Activated gamma-delta T cell treated with Interleukin-2 at 50 U/mL for 16 hours (primary cell): ENCODE measurements at places on chromosomes 7 and 10.

- DNase-seq, result no peak
These were observed 249.4 kb downstream of the TCF7L2 start for GRCh38 chr10:113199459-113199858.

DNA sequence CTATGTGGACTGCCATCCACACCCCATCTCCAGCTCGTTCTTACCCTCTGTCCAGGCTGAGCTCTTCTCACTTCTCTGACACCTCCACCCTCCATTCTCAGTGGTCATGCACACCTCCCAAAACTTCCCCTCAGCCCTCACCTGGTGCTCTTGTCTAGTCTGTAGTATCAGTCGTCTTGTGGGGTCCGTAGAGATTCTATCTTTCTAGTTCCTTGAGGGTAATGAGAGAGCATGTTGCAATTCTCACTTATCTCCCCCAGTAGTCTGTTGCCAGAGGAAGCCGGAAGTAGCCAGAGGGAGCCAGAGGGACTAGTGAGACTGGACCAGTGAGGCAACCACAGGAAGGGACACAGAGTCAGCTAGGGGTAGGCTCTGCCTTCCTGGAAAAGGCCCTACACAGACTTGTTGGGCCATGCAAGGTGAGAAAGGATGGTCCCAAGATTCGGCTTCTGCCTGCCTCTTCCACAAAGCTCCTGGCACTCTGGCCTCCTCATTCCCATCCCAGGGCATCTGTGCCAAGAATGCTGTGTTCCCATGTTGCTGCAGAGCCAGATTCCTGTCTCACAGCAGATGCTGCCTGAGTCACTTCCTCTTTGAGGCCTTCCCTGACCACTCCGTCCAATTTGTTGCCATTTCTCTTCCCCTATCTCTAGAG, 50.6 kb upstream of the DUSP5 start:
- no peak for DNase-seq

DNA sequence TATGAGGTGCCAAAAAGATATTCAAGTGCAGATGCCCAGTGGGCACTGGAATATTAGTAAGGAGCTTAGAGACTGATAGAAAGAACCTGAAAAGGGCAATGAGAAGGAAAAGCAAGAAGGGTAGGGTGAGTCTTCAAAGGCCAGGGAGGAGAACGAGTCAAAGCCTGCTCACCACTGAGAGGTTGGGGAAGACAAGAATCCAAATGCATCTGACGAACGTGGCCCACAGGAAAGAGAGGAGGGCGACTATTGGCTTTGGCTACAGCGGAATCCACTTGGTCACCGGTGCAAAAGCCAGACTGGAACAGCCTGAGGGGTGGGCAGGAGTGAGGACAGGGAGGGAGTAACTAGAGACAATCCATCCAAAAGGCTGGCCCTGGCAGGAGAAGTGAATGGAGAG, 216.7 kb upstream of the KLF14 start:
- DNase-seq, result no peak

DNA sequence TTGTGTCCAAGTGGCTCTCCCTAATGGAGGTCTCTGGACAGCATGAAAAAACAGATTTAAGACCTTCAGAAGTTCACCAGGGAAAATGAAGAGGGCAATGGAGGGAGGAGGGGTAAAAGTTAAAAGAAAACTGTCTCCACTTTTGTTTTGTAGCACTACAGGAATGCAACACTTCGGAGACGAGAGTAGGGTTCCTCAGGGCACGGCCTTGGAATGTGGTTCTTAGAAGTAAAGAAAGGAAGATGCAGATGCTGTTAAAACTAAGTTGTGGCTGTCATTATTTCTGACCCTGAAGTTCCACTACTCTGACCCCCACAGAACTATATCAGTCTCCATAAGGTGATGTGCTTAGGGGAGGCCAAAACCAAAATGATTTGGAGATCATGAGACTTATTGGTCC, 335.1 kb downstream of the XPNPEP1 start:
- no peak for DNase-seq

DNA sequence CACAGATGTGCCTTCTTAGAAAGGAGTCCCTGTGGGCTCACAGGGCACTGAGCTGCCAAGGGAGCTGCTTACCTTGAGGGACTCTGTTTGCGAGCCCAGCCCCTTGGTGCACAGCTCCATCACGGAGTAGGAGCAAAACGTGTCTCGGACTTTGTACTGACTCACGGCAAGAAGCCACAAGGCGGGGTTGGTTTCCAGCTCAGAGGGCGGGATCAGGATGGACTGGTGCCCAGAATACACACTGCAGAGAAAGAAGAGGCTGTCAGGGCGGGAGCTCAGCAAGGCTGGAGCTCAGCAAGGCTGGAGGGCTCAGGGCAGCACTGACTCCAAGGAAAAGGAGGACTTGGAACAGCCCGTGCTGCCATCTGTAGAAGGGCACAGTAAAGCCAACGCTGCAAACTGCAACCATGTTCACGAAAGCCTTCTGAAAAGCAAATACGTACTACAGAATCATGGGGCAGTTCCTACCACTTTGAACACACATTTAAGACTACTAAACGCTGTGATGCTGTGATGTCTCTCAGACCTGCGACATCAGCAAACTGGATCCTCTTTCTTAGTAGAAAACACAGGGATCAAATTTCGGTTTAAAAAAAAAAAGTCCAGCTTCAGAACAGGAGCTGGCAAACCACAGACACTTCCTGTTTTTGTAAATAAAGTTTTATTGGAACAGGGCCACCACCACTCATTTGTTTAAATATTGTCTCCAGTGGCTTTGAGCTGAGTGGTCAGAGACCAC, 194.3 kb downstream of the ZMYND11 start:
- no peak for DNase-seq

GRCh38 chr7:76346778-76347177, 12.0 kb downstream of the YWHAG start:
- no peak for DNase-seq

DNA sequence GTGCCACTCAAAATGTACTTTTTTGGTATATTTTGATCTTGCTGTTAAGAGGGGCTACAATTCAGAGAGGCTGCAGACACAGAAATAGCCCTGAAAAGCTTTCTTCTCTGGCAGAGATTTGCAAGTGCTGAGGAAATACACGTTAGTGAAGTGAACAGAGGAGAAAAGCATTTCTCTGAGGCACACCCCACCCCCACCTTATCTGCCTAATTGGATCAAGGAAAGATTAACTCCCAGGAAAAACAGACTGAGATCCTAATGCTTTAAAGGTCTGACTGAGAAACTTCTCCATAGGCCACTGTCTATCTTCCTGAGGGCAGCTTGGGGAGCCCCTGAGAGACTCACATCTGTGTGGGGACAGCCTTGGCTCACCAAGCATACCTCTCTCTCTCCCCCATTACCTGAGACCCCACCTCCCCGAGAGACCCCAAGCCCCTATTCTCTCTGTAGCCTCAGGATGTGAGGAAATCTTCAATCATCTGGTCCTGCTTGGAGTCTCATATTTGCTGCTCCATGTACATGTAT, 14.8 kb upstream of the AKR1C3 start:
- DNase-seq, result no peak

GRCh38 chr10:30500534-30500933, 66.5 kb downstream of the MAP3K8 start:
- no peak for DNase-seq

- DNase-seq, result no peak
These were observed 41.7 kb downstream of the VCL start for GRCh38 chr10:74039561-74040145.

GRCh38 chr7:157475095-157475494, 138.3 kb downstream of the DNAJB6 start:
- DNase-seq, result no peak

DNA sequence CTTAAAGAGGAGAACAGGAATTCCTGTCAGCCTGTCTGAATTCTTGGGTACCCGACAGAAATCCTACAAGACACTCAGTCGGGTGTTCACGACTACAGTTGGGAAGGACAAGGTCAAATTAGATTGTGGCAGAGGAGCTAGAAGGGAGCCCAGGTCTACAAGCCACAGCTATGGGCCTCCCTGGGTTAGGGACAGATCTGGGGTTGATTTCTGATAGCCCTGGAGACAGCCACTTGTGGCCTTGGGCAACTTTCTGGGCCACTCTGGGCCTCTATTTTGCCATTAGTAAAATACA, 39.7 kb upstream of the ANTXRL start:
- no peak for DNase-seq

GRCh38 chr10:97078261-97078937, 107.4 kb downstream of the SLIT1 start:
- no peak for DNase-seq

- DNase-seq, result no peak
These were observed 280.5 kb downstream of the ELFN1 start for GRCh38 chr7:1950452-1951158.

- DNase-seq, result no peak
These were observed 2.5 kb upstream of the ETV1 start for GRCh38 chr7:13991791-13992595.

DNA sequence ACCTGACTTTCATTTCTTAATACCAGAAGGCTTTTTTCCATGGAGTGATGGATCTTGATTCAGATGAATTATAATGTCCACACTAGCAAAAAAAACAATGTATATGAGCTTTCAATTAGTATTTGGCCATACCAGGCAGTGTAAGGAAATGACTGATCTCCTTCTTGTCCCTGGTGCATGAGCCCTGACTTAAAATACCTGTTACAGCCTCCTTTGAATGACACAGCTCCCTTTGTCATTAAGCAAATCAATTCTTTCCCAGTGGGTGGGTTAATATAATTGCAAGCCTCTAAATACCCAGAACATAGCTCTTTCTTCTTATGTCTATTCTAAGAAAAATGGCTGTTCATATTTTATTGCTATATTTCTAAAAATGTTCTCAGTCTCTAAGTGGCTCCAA, 164.7 kb downstream of the C1GALT1 start:
- DNase-seq, result no peak

GRCh38 chr10:79985481-79986072, 36.7 kb upstream of the SFTPD start:
- no peak for DNase-seq

- DNase-seq, result no peak
These were observed 32.6 kb upstream of the GJD4 start for GRCh38 chr10:35572583-35572982.

- DNase-seq, result peak; percentile 29
These were observed 30.7 kb downstream of the ERCC6 start for GRCh38 chr10:49508249-49508648.

GRCh38 chr10:42921951-42922350, 139.4 kb downstream of the BMS1 start:
- DNase-seq, result no peak

- no peak for DNase-seq
These were observed 24.0 kb upstream of the GTF2I start for GRCh38 chr7:74633451-74633921.

GRCh38 chr7:13034693-13035092, 347.3 kb downstream of the ARL4A start:
- no peak for DNase-seq

DNA sequence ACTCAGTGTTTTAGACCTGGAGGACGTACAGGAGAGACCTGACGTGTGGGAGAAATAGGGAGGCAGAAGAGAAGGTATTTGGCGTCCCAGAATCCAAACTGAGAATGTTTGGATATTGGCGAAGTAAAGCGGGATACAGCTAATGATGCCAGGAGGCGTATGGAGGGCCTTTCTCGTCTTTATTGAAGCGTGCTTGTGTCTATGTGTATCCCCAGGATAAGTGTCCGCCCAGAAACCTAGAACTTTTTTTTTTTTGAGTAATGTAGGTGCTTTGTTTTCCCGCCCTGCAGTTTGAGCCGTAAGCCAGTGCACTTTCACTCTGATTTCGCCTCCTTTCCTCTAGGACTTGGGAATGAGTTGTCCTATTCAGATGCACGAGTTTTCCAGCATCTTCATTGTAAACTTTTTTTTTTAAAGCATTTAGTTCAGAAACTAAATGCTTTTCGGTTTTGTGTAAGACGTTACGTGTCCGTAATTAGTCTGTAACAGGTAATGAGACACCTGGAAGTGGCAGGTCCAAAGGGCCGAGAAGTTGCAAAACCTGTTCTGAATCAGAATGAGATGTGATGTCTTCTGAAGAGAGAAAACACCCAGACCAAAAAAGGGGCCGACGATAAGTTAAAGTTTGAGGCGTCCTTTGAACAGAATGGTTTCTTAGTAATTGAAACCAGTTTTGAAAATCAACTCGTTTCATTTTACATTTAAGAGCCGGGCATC, 746 bp downstream of the ARL5B start:
- DNase-seq, result no peak

DNA sequence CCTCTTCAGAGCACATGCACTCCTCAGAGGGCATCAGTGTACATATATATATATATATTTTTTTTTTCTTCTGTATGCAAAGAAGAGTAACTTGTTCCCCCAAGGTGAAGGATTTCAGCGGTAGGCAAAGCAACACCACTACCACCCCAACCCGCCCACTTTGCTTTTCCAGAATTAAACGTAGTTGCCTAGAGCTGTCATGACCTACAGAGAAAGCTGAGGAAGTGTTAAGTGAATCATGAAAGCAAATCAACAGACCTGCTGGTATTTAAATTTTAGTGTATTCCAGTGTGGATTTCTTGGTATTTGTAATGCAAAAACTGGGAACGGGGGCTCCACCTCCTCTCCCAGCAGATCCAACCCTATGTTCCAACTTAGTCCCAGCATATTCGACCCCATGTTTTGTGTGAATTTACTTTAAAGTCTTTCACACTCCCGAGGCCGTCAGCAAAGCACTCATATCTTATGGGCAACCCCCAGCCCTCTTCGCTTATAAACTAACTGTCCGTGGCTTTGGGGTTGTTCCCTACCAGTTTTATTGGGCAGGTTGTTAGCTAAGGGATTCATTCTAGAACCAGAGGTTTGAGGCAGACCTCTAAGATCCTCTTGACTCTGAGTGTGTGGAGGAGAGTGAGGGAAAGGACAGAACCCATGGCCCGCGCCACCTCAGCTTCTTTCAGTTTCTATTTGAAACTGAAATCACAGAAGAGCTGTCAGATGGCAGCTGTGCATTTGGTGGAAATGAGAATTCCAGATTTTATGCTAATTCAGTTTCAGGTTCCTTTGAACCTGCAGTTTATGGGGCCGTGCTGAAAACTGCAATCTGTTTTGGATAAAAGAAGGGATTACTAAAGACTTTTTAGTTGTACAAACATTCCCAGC, 450.2 kb upstream of the GALNT17 start:
- no peak for DNase-seq

DNA sequence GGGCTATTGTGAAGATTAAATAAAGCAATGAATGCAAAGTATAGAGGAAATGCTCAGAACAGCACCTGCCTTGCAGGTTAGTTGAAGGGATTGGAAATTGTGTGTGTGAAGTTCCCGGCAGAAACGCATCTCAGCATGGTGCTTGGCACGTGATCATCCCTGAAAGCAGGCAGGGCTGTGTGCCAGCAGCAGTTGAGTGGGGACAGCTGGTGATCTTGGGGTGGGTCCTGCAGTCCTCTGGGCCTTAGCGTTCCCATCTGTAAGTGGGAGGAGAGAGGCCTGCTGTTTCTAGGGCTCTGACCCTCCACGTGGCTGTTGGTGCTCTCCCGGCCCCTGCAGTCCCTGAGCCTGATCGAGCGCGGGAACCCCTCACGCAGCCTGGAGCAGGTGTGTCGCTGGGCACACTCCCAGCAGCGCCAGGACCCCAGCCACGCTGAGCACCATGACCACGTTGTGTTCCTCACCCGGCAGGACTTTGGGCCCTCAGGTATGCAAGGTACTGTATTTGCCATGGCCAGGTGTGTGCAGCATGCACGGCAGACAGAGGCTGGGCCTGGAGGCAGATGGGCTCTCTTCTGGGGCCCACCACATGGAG, 55.3 kb downstream of the TBATA start:
- no peak for DNase-seq

GRCh38 chr7:36297364-36298009, 92.2 kb upstream of the ANLN start:
- DNase-seq, result no peak
